Suppressor macrophage (primary cell): ENCODE measurements at places on chromosomes 11 and 22.
A peak's percentile ranks its signal among the peaks of the same experiment; 100 is the strongest.

- peak; percentile 39 for DNase-seq
These were observed 527.0 kb downstream of the SOX6 start for GRCh38 chr11:15829312-15829711.

GRCh38 chr22:23065495-23066122 is 4.7 kb upstream of the GNAZ start:
- DNase-seq = no peak

DNA sequence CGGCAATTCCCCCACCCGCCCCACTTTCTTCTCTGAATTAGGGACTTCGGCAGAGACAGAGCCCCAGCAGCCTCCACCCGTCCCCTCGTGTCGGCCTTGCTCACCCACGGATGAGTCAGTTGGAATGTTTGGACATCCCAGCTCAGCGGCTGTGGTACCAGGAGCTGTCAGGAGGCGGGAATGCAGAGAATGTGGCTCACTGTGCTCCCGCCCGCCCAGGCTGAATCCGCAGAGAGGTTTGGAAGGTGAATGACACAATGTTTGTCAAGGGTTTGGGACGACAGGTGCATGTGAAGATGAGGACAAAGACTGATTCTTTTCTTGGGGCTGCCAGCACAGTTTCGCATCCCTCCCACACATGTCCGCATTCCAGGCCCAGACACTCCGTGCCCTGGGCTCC is 39.6 kb downstream of the LIF start:
- DNase-seq = peak; percentile 23

DNA sequence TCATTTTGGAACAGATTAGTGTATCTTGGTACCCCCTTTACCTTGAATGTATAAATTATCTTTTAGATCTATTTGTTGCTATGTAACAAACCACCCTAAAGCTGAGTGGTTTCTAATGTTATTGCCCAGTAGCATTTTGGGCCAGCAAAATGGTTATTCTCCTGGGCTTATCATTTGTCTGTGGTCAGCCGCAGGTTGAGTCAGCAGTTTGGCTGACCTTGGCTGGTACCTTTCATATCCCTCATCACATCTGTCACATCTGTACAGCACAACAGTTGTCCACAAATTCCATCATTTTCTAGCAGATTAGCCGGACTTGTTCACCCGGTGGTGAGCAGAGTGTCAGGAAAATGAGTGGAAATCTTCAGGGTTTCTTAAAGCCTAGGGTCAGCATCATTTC is 588.5 kb upstream of the ARHGAP42 start:
- DNase-seq = no peak

GRCh38 chr11:18366286-18366685 is 28.1 kb upstream of the LDHA start:
- no peak for DNase-seq

- DNase-seq = no peak
These were observed 325.7 kb upstream of the PITPNB start for GRCh38 chr22:28244757-28245156.

DNA sequence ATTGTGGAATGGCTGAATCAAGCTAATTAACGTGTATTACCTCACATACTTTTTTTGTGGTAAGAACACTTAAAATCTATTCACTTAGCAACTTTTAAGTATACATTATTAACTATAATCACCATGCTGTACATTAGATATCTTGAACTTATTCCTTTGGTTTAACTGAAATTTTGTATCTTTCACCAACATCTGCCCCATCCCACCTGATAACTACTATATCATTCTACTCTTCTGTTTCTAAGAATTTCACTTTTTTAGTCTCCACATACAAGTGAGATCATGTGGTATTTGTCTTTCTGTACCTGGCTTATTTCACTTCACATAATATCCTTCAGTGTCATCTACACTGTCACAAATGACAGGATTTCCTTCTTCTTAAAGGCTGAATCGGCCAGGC is 17.1 kb upstream of the VWA5A start:
- DNase-seq = no peak

DNA sequence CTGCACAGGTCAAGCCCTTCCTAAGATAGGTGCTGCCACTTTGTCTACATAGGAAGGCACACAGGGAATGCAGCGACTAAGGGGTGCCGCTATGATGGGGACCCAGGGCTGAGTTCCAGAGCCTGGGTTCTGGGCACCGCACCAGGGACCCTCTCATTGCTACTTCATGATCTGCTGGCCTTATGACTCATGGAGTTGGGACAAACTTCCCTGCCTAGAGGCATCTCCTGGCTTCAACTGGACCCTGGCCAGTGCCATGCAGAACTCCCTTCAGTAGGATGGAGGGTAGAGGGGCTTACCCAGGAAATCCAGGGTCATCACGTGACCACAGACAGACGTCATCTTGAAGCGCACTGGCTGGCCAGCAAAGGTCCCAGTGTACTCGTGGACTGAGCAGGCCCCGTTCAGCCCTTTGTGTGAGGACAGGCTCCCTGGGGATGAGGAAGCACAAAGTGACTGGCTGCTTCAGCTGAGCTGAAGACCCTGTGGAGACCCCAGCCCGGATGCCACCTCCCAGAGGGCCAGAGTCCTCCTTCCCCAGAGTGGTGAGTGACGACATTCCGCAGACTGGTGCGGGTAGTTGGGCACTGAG is 8.4 kb downstream of the TOP3B start:
- no peak for DNase-seq

DNA sequence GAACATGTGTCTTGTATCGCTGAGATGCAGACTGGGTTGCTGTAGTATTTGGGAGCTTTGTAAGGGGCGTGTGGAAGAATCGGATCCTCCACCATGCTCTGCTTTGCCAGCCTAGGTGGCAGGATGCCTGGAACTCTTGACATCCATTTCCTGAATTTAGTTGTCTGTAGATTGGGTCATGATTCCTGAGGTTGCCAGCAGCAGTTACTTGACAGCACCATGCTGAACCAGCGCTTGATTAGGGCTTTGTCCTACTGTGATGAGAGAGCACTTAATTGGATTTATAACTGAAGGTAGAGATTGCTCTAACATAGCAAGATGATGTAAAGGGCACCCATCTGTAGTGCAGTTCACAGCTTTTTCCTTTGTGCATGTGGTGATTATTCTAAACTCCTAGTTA is 75.6 kb upstream of the HORMAD2 start:
- DNase-seq = no peak

GRCh38 chr11:44955015-44955738 is 4.5 kb upstream of the TP53I11 start:
- DNase-seq = peak; percentile 90

GRCh38 chr11:108916290-108916689 is 251.4 kb downstream of the DDX10 start:
- DNase-seq = no peak

DNA sequence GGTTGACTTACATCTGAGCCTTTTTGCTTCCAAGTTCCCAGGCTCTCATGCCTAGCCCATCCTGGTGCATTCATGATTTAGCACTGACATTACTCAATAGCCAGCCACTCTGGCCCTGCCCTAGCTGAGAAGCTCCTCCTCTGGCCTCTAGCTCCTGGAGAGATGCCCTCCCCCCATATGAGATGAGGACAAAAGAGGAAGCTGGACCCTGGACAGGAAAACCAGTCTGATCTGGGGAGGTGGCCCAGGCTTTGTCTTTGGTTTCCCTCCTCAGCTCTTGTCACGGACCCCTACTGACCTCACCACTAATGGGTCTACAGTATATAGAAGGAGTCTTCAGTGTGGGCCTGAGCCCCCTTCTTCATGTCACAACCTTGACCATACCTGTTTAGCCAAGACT is 3.0 kb downstream of the RHOG start:
- peak; percentile 91 for DNase-seq

DNA sequence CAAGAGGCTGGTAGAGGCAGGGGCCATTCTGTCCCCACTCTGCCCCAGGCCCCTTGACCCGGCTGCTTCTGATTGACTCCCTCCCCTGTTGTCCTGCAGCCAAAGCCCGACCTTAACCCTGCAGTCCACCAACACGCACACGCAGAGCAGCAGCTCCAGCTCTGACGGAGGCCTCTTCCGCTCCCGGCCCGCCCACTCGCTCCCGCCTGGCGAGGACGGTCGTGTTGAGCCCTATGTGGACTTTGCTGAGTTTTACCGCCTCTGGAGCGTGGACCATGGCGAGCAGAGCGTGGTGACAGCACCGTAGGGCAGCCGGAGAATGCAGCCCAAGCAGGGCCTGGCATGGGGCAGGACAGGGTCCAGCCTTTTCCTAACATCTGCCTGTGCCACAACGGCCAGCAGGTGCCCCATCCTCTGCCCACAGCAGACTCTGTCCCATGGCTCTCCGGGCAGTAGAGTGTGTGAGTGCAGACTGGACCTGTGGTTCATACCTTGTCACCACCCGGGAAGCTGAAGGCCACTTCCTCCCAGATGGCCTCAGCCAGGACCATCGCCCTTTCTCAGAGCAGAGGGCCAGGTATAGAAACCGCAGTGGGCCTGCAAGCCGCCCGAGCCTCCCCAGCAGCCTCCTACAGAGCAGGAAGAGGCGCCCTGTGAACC is 26.8 kb upstream of the MGAT3 start:
- DNase-seq = no peak

DNA sequence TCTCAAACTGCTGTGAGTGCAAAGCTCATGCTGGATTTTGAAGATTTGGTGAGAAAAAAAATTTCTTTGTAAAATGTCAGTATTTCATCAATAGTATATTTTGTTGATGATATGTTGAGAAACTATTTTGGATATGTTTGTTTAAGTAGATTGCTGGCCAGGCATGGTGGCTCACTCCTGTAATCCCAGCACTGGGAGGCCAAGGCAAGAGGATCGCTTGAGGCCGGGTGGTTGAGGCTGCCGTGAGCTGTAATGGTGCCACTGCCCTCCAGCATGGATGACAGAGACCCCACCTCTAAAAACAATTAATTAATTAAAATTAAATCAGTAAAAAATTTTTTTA is 6.9 kb upstream of the IFITM3 start:
- DNase-seq = no peak

DNA sequence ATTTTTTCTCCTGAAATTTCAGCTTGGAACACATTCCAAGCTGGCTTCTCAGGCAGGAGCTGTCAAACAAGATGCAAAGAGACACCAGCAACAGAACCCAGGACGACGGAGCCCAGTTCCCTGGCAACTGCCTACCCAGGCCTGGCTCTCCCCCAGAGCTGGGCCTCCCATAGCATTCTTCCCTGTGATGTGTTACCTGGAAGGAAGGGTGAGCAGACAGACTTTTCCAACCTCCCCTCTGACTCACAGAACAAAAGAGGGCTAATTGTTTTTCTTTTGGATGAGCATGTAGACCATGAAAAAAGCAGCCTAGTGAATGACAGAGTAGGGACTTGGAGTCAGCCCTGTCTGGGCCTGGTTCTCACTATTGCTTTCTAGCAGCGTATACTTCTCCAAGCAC is 55.3 kb upstream of the BMAL1 start:
- DNase-seq = no peak

- no peak for DNase-seq
These were observed 13.6 kb downstream of the C2CD3 start for GRCh38 chr11:74157169-74157568.

GRCh38 chr11:47967577-47968525 is 12.5 kb upstream of the PTPRJ start:
- DNase-seq = peak; percentile 62

DNA sequence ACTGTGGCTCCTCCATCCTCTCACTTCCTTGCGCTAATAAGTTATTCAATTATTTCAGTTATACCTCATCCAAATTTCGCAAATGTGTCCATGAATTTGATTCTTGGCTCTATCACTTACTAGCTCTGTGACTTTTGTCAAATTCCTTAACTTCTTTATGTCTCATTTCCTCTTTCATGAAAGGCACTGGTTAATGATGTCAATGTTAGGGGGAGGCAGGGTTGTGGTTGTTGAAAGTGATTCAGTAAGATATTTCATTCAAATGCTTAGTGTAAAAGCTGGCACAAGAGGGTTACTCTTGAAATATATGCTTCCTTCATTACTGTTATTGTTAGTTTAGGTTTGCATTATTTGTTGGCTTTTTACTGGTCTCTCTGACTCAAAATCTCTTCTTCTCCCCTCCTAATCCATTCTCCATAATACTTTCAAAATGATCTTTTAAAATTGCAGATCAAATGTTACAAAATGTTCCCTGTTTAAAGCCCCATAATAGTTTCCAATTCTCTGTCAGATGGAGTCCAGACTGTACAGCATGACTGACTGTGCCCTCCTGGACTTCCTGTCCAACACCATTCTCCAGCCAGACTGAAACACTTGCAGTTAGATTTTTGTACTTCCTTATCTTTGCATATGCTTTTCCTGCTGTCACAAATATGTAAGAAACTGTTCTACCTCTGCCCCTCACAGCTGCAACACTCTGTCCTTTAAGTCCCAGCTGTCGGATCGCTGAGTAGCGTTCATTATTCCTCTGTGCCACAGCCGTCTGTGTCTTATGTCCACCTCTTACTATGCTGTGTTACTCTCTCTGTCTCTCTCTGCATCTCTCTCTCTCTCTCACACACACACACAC is 510.6 kb upstream of the RAG2 start:
- DNase-seq = no peak

DNA sequence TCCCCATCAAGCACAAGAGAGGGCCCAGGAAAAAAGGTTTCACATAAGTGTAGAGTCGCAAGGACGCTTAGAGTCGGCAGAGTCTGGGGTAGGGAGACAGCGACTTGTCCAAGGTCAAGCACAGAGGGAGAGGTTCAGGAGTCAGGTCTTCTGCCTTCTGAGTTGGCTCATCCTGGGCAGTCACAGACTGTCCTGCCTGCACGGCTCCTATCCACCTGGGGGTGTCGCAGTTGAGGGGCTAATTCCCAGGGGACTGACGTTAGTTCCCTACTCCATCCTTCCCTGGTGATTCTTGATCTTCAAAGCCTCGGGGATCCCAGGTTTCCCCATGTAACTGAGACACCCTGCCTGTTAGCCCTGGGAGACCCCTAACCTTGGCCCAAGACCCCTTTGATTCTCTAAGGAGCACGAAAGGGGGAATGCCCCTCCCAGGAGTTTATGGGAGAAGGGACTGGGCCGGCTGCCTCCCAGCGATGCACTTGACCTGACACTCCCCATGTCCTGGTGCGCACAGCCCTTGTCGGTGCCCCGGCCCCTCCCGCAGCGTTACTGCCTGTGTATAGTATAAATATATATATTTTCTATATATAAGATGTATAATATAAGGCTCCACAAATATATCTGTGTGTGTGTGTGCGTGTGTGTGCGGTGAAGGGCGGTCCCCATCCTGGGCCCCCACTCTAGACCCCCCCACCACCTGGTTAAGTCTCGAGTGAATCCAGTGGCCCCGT is 14.7 kb upstream of the TAB1 start:
- no peak for DNase-seq

DNA sequence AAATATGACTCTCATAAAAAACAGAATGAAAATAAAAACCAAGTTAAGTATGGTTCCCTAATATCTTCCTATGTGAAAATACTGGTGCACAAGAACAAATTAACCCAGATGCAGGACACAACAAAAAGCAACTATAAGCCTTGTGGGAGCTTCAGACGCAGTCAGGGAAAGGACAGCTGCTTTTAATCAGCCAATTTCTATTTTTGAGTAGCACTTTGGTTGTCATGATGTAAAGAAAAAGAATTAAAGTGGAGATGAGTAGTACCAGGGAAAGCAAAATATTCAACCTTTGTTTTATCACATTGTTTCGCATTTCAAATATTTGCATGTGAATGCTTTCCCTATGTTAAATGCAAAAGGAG is 339.9 kb downstream of the SOX6 start:
- DNase-seq = no peak

GRCh38 chr11:129273944-129274711 is 82.0 kb upstream of the ARHGAP32 start:
- no peak for DNase-seq

- no peak for DNase-seq
These were observed 3.4 kb upstream of the KCTD17 start for GRCh38 chr22:37048133-37048532.

GRCh38 chr22:22410121-22410520 is 98.4 kb downstream of the ZNF280B start:
- peak; percentile 83 for DNase-seq

GRCh38 chr22:47850644-47851151 is 1088.2 kb downstream of the TBC1D22A start:
- DNase-seq = no peak
